ENCODE measurements at places on chromosomes 16 and 17. TPM values are rescaled to one million over a fixed set of nuclear protein-coding genes. Genes with fewer than 3 reads are reported as not detected.
A peak's percentile ranks its signal among the peaks of the same experiment; 100 is the strongest.

- peak; percentile 23 for DNase-seq
These were observed 35.0 kb downstream of the PSME3IP1 start for GRCh38 chr16:57150682-57151330.

DNA sequence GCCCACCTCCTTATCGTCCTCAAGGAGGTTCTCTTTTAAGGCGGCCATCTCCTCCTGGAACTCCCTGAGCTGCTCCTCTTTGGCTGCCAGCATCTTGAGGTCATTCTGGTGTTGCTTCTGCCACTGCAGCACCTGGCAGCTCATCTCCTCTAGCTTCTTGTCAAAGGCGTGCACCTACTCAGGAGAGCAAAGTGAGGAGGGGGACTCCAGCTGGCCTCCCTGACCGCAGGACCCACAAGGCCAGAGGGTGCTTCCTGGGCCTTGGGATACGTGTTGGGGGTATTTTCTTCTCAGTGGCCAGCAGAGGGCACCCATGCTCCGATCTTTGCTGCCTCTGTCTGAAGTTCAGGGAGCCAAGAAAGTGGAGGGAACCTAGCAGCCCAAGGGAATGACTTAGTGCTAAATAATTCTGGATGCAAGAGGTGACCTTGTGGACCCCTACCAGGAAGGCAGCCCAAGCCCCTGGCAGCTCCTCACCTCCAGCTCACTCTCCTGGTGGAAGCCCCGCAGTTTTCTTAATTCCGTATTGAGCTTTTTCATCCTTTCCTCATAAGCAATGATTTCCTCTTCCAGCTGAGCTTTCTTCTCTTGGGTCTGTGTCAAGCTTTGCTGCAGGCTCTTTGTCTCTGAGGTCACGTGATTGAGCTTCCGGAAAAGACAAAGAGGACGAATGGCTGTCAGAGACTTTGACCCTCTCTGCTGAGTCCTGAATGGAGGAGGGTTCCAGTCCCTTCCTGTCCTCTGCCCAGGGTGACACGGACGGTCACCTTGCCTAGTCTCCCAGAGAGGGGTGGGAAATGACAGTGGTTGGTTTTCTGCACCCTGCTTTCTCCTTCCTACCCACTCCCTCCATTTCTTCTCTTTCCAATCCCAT lies 31.4 kb downstream of the DHX38 start:
- DNase-seq = peak; percentile 69

DNA sequence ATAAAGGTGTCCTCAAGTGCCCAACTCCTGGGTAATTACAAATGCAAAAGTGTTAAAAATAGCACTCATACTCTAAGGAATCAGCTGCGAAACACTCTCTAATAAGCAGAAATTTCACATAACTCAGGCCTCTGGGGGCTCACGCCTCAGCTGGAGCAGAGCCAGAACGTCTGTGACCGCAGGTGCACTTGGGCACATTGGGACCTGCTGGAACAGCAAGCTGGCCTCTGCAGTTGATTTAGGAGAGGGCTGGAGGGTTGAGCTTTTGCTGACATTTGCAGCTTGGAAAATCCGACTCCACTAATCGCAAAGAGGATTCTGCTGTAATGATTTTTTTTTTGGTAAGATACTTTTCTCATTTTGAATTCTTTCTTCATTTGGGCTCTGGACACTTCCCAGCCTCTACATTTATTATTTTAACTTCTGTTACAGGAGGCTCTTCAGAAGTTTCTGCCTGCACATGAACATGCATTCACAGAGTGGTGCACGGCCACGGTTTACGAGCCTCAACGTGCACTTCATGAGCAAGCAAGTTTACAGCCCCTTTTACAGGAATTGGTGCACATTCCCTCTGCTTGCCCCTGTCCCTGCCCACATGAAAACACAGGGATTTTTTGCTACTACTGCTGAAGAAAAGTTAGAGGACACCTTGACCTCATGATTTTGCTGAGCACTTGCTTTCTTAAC lies 4.1 kb upstream of the SNTB2 start:
- DNase-seq = no peak

DNA sequence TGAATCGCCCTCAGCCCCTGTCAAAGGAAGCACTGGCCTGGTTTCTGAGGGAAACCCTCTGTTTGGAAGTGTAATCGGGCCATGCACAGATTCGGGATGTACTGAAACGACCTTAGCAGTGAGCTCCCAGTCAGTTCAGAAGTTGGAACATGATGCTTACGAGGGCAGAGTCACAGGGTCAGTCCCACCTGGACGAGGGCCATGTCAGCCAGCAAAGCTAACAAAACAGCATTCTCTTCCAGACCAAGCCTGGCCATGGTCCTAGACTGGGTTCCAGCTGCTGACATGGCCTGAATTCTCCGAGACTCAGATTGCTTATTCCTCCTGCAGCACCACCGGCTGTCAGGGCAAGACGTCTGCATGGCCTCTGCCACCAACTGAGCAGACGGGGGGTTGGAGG lies 192.2 kb upstream of the WSCD1 start:
- no peak for DNase-seq

DNA sequence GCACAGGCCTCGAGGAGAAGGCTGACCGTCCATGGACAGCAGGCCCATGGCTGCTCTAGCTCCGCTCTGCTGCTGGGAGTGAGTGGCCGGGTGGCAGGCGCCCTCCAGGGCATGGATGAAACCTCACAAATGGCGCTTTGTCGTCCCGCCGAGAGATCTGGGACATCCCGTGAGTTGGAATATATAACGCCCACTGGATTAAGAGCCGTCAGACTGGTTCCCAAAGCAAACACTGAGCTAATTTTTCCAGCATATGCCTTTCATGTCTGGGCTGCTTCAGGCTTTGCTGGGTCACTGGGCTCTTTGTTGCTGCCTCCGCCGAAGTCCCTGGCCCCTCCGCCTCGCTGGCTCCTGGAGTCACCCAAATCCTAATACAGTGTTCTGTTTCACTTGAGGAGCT lies 266.3 kb downstream of the FOXL1 start:
- DNase-seq = no peak

DNA sequence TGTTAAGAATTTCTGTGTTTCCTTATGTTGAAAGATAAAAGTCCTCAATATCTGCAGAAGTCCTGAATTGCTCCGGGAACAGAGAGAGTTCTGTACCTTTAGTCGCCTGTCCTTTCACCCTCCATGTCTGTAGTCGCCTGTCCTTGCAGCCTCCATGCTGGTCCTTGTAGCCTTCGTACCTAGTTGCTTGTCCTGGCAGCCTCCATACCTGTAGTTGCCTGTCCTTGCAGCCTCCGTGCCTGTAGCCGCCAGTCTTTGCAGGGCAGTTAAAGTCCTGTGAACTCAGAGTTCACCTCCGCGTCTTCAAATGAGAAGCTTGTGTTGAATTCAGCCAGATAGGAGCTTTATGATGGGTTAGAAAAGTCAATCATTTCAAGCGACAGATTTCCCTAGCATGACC lies 19.5 kb upstream of the ITGAX start:
- DNase-seq = no peak

DNA sequence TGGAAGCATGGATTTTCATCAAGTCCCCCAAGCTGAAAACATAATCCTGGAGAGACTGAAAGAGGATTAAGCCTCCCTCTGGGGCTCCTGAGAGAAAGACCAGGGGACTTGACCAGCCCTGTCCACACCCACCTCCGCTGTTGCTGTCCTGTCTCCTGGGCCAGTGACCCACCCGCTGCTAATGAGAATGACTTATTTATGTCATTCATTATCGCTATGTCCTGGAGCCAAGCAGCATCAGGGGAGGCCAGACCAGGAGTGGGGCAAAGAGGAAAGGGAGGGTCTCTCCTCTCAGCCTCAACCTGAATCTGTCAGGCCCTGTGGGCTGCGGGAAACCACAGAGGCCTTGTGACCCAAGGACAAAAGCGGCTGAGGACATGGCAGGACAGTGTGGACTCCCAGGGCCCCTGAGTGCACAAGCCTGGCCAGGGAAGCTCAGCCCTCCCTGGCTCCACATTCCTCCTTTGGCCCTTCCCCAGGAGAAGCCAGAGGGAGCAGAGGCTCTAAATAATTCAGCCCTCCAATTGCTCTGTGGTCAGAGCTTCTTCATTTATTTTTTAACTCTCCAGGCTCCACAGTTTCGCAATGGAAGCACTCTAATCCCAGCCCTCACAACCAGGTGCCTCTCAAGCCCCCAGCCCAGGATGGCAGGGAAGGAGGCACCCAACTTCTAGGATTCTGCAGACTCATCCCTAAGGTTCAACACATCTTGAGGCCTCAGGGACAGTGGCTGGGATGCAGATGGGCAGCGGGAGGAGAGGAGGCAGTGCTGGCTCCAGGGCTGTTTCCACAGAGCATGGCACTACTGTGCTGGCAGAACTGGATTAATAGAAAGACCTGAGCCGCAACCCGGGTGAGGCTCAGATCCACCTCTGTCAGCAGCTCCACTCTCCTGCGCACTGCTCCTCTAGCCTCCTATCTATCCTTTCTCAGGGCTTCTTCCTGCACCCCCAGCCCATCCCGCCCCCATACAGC lies 19.1 kb downstream of the CUEDC1 start:
- DNase-seq = peak; percentile 55

- no peak for DNase-seq
These were observed 15.3 kb downstream of the VPS53 start for GRCh38 chr17:699345-699744.

- DNase-seq = no peak
These were observed 373.7 kb downstream of the SOX9 start for GRCh38 chr17:72494566-72494965.

DNA sequence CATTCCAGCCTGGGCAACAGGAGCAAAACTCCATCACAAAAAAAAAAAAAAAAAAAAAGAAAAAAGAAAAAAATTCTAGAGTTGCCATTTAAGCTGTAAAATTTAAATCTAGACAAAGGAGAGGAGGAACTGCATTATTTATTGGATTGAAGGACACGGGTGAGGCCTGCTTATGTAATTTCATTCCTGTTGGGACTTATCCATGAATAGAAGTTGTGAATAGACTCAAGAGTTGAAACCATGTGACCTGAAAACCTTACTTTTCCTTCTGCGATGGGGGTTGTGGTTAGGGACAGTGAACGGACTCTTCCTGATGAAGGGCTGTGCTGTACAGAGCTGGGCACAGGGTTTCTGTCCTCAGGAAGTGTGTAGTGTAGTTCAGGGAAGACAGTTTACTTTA lies 22.5 kb downstream of the BANP start:
- no peak for DNase-seq

DNA sequence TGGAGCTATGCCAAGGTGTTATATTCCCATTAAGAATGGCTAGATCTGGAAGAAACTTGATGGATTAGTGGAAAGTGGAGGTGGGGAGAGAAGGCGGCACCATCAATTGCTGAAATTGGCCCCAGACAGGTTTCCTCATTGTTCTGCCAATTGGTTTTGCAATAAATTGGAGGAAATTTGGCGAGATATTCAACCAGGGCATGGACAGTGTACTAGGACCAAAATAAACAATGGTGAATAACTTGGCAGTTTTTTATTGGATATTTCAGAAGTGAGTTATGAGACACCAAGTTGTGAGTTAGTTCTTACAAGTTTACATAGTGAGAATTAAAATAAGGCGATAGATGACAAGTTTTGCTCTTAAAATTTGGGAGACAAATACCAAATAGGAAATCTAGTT lies 41.1 kb upstream of the SOX9 start:
- no peak for DNase-seq

GRCh38 chr17:51640108-51640622 lies 379.8 kb downstream of the UTP18 start:
- no peak for DNase-seq

- no peak for DNase-seq
These were observed 36.6 kb upstream of the ACSM2B start for GRCh38 chr16:20612551-20613480.

DNA sequence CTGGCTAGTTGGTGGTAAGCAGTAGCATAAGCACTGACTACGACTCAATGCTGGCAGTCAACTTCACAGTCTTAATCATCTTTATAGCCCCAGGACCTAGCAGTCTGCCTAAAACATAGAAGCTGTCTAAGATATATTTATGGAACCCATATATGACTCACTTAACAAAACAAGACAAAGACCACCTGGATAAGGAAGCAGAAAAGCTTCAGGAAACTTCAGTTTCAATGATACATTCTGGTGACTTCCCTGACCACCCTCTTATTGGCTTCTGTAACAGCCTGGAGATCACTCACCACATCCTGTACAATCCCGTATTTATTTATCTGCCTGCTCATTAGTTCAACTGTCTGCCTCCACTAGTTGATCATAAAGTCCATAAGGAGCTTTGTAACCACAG lies 95.5 kb downstream of the PMP22 start:
- peak; percentile 77 for DNase-seq

DNA sequence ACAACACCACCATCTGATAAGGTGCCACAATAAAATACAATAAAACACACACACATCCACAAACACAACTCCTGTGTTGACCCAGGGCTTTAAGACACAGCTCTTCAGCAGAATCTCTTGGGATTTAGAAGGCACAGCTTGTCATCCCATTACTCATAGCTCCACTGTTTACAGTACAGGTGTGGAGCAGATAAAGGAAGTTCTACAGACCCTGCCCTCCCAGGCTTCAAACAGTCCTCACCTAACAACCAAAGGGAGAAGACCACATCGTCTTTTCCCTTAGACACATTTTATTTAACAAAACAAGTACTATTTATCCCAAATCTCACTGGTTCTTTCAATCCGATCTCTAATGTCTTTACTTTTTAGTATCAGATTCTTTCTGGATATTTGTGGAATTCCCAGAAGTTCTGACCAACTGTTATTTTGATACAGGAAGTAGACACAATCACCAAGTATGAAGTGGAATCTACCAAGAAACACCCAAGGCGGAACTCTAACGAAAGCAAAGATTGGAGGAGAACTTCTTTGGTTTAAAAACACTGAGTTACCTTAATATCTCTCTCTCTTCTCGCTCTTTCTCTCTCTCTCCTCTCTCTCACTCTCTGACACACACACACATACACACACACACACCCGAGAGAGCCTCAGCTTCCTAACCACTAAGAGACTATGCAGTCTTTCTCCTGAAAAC lies 46.1 kb downstream of the CYTH1 start:
- no peak for DNase-seq

GRCh38 chr16:19389246-19389645 lies 28.4 kb upstream of the TMC5 start:
- DNase-seq = no peak

GRCh38 chr17:250487-251300 lies 69.2 kb upstream of the DOC2B start:
- DNase-seq = no peak

- DNase-seq = no peak
These were observed 60.1 kb upstream of the WSB1 start for GRCh38 chr17:27233776-27234175.

The PGAP3 gene
- polyA plus RNA-seq = 10.4 TPM

The SLC16A5 gene
- 5.9 TPM for polyA plus RNA-seq

The ZG16 gene
- polyA plus RNA-seq = not detected

The SKAP1 gene
- not detected for polyA plus RNA-seq

The SLC25A10 gene
- 20.2 TPM for polyA plus RNA-seq

The CHST6 gene
- polyA plus RNA-seq = 0.12 TPM

The PLA2G15 gene
- polyA plus RNA-seq = 34.4 TPM

The VTN gene
- polyA plus RNA-seq = 1.0 TPM

The C17orf113 gene
- polyA plus RNA-seq = 0.03 TPM

The CD300H gene
- polyA plus RNA-seq = not detected
